Activated naive CD8-positive, alpha-beta T cell treated with anti-CD3 and anti-CD28 coated beads for 36 hours (primary cell): ENCODE measurements at places on chromosomes 2 and 18. TPM values are rescaled to one million over a fixed set of nuclear protein-coding genes. Genes with fewer than 3 reads are reported as not detected.

DNA sequence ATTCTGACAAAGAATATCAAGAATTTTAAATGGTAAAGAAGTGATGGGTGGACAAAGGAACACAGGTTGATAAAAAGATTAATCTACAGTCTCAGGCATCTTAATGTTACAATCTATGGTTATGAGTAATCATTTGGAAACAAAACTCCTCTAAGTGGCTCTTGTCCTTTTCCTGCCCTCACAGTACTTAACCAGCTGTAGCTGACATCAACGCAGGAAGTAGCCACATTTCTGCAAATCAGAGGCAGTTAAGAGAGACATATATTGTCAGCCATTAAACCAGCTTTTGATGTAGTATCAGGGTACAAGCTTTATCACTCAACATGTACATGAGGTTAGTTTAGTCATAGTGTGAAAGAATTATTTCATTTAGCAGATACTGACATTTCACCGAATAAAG lies 244.6 kb downstream of the NR4A2 start:
- H3K27me3 ChIP-seq, result no peaks in the 10 kb centered on the region
- H3K4me1 ChIP-seq, result no peaks in the 10 kb centered on the region
- H3K36me3 ChIP-seq, result no peaks in the 10 kb centered on the region
- DNase-seq, result no peak
- no peak overlapping the region for H3K4me3 ChIP-seq

DNA sequence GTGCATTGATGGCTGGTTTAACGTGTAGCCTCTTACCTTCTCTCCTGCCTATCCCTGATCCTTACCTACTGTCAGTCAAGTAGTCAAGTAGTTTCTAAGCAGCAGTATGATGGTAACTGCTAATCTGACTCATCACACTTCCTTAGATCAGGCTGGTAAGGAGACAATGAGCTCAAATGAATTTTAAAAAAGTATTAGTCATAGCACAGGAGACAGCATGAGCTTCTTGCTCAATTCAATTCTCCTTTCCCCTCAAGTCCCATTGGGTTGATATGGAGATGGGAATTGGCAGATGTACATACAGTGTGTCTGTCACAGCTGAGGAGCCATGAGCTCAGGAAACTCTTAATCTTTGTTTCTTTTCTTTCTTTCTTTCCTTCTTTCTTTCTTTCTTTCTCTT lies 799.7 kb downstream of the LRP1B start:
- no peaks in the 10 kb centered on the region for H3K27me3 ChIP-seq
- H3K4me3 ChIP-seq, result no peak overlapping the region
- H3K4me1 ChIP-seq, result no peaks in the 10 kb centered on the region
- H3K27ac ChIP-seq, result no peak overlapping the region
- no peak for DNase-seq

DNA sequence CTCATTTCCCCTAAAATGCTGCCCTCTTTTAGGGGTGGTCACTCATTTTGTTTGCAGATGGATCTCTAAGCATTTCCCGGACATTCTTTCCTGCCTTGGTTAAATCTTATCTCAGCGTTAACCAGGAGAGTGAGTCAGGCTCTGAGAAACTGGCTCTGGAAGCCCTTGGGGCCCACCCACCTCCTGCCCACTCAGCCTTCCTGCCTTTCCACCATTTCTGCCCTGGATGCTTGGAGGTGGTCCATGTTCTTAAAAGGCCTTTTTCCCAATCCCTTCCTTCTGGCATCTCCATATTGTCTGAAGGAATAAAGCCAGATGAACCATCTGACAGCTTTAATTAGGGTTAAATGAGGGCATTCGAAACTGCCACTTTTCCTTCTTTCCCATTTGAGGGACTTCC lies 9.5 kb downstream of the HK2 start:
- peak overlapping the region; percentile 65 for H3K4me3 ChIP-seq
- H3K4me1 ChIP-seq, result peaks cover 85% of the 10 kb centered on the region
- H3K27me3 ChIP-seq, result no peaks in the 10 kb centered on the region
- peak overlapping the region; percentile 83 for H3K27ac ChIP-seq
- no peak for DNase-seq

DNA sequence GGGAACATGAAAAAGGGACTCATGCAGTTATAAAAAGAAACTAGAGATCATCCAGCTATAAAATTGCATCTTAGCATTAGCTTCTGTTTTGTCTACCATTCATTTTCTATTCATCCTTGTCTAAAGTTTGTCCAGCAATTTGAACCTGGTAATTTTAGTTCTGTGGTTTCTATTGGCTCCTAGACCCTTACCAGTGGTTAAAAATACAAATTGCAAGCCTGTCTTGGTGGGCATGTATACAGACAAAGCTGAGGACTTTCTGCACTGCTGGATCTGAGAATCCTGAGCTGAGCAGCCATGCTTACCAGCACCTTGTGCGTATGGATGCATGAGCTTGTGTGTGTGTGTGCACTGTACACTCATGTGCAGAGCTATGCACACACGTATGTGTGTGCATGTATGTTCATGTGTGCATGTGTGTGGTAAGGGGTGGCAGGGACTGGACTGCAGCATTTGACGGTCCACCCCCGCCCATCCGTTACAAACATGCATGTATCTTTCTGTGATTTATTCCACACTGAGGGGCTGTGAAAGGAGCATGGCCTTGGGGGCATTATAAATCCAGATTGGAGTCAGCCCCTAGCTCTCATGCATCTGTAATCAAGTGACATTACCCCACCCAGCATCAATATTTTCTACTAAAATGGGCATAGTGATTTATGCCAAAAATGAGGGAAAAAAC lies 144.7 kb downstream of the FAM210A start:
- H3K27me3 ChIP-seq, result no peaks in the 10 kb centered on the region
- no peak overlapping the region for H3K27ac ChIP-seq
- peaks cover 54% of the 10 kb centered on the region for H3K4me1 ChIP-seq
- no peak for DNase-seq
- H3K4me3 ChIP-seq, result no peak overlapping the region

DNA sequence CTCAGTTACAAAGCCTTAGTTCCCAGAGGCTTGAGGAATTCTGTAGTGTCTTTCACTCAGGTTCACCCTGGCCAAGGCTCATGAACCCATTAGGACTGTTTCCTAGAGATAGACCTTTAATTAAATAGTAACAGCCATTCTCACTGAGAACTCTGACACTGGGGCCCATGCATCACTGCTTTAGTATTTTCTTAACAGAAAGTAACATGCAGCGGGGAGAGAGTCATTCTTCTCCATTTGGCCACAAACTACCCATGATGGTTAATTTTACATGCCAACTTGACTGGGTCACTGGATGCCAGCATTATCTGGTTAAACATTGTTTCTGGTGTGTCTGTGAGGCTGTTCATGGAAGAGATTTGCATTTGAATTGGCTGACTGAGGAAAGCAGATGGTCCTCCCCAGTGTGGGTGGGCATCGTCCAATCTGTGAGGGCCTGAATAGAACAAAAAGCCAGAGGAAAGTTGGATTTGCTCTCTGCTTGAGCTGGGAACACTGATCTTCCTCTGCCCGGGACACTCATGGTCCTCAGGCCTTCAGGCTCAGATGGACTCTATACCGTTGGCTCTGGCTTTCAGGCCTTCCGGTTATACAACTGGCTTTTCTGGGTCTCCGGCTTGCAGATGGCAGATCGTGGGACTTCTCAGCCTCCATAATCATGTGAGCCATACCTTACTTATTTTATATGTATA lies 5.6 kb upstream of the CPLX4 start:
- H3K36me3 ChIP-seq, result peaks cover 28% of the 10 kb centered on the region
- no peak for DNase-seq
- peaks cover 9% of the 10 kb centered on the region for H3K27me3 ChIP-seq
- no peak overlapping the region for H3K4me3 ChIP-seq
- H3K27ac ChIP-seq, result no peak overlapping the region

DNA sequence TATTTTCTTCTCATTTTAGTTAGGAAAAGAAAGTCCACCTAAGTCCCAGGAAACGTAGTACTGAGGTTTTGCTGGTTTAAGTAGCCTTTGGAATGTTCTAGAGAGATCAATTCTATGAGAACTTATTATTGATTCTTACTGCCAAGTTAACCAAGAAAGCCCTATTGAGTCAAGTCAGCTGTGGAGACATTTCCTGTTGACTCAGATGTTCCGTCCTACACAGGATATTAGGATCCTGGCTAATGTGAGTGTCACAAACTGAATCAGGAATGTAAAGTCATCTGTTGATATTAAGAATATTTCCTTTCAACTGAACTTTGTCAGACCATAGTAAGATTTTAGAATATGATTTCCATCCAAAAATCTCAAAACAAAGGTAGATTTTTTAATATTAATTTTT lies 654.3 kb downstream of the LRRTM4 start:
- no peak overlapping the region for H3K4me3 ChIP-seq
- H3K27ac ChIP-seq, result no peak overlapping the region
- DNase-seq, result no peak
- H3K36me3 ChIP-seq, result no peaks in the 10 kb centered on the region
- no peaks in the 10 kb centered on the region for H3K4me1 ChIP-seq

DNA sequence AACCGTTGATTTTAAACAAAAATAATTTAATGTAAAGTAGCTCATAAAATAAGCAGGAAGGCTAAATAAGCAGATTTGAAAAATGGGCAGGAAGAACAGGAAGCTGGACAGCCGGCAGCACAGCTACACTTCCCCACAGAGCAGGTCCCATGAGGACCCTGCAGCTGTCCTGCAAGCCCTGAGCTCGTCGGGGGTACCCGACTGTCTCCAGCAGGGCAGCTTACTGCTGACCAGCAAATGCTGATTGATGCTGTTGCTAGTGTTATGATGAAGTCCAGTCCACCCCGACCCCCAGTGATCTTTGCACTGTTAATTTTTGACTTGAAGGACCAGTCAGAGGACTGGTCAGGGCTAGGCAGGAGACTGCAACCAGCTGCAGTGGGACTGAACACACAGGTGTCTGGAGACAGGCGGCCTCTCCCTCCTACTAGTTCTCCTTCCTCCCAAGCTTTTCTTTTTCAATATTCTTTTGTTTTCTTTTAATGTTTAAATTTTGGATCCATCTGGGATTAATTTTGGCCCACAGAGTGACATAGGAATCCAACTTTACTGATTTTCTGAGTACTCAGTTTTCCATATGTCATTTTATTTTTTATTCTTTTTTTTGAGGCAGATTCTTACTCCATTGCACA lies 27.7 kb downstream of the POLE4 start:
- no peaks in the 10 kb centered on the region for H3K4me1 ChIP-seq
- no peak overlapping the region for H3K27ac ChIP-seq
- H3K4me3 ChIP-seq, result no peak overlapping the region
- peaks cover 21% of the 10 kb centered on the region for H3K36me3 ChIP-seq
- H3K27me3 ChIP-seq, result no peaks in the 10 kb centered on the region

- H3K4me3 ChIP-seq, result peak overlapping the region; percentile 98
- peak; percentile 38 for DNase-seq
- H3K36me3 ChIP-seq, result peaks cover 21% of the 10 kb centered on the region
- H3K27me3 ChIP-seq, result no peaks in the 10 kb centered on the region
- H3K4me1 ChIP-seq, result peaks cover 40% of the 10 kb centered on the region
- peak overlapping the region; percentile 97 for H3K27ac ChIP-seq
Measured at GRCh38 chr2:9556121-9556743, 602 bp upstream of the ADAM17 start.

GRCh38 chr2:36800381-36800780 lies 103.9 kb downstream of the VIT start:
- no peaks in the 10 kb centered on the region for H3K27me3 ChIP-seq
- H3K4me1 ChIP-seq, result no peaks in the 10 kb centered on the region
- H3K36me3 ChIP-seq, result no peaks in the 10 kb centered on the region
- no peak overlapping the region for H3K4me3 ChIP-seq
- H3K27ac ChIP-seq, result no peak overlapping the region

- H3K4me3 ChIP-seq, result no peak overlapping the region
- no peak for DNase-seq
- H3K27ac ChIP-seq, result no peak overlapping the region
- H3K36me3 ChIP-seq, result peaks cover 2% of the 10 kb centered on the region
- H3K27me3 ChIP-seq, result no peaks in the 10 kb centered on the region
- H3K4me1 ChIP-seq, result peaks cover 24% of the 10 kb centered on the region
Measured at GRCh38 chr18:13524811-13525210, 201.5 kb downstream of the FAM210A start.

GRCh38 chr18:26652501-26652900 lies 104.1 kb upstream of the KCTD1 start:
- H3K4me1 ChIP-seq, result peaks cover 9% of the 10 kb centered on the region
- DNase-seq, result no peak
- H3K27ac ChIP-seq, result no peak overlapping the region

DNA sequence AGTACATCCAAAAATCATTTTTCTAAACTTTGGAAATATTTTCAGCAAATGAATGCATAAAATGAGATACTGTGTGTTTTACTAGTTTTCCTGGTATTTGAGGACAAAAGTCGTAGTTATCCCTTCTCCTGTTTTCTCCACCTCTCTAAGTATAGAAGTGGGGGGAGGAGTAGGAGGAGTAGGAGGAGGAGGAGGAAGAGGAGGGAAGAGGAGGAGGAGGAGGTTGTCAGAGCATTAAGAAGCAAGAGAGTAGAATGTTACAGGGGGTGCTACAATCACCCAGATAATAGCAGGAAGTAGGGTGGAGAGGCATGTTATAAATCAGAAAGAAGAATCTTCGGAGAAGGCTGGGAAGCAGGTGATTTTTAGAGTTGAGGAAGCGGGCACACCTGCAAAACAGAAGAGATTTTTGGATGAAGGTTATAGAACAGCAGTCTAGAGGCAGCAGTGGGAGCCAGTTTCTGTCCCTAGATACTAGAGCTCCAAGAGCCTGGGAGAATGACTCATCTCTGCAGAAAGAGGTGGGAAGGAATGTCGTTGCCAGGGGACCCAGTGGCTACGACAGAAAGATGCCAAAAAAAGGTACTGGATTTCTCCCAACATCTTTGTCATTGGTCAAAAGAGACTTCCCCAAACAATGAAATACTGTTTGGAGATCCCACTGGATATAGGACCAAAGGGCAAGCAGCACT lies 44.2 kb upstream of the AQP4 start:
- no peaks in the 10 kb centered on the region for H3K27me3 ChIP-seq
- H3K4me3 ChIP-seq, result no peak overlapping the region
- H3K36me3 ChIP-seq, result no peaks in the 10 kb centered on the region
- no peak overlapping the region for H3K27ac ChIP-seq
- H3K4me1 ChIP-seq, result no peaks in the 10 kb centered on the region
- no peak for DNase-seq

DNA sequence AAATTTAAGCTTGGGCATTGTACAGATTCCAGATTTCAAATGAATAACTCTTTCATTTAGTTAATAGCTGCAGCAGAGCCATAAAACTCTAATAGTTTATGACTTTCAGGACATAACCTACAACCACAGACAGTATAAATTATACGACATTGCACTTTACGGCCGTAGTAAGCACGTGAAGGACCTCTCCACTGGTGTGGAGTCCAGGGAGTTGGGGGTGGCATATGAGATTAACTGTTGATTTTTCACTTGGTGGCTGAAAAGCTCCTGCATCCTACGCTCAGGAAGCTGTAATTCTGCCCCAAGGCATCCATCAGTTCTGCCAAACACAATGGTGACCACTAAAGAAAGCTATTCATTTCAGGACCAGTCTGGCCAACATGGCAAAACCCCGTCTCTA lies 376.2 kb downstream of the SOX11 start:
- H3K36me3 ChIP-seq, result no peaks in the 10 kb centered on the region
- no peak overlapping the region for H3K27ac ChIP-seq
- no peak for DNase-seq
- H3K27me3 ChIP-seq, result no peaks in the 10 kb centered on the region
- no peaks in the 10 kb centered on the region for H3K4me1 ChIP-seq

TNFRSF11A gene
- 2.4 TPM for total RNA-seq

UGT1A7 gene
- total RNA-seq, result not detected

ASXL3 gene
- total RNA-seq, result not detected

CHPF gene
- total RNA-seq, result 21.9 TPM

SATB2 gene
- 0.28 TPM for total RNA-seq

CCL20 gene
- total RNA-seq, result 4.4 TPM

NT5DC4 gene
- not detected for total RNA-seq

BOLL gene
- total RNA-seq, result not detected

TXNDC2 gene
- not detected for total RNA-seq

PLGLB1 gene
- 0.74 TPM for total RNA-seq

NCK2 gene
- total RNA-seq, result 76.1 TPM

POTEJ gene
- total RNA-seq, result not detected
